Natural killer cell treated with Interleukin-12 subunit alpha and Interleukin-12 subunit beta and Interleukin-15 and Interleukin-18, amount 100 ng/mL, for 72 hours (primary cell): ENCODE measurements at places on chromosomes 7 and 10. TPM values are rescaled to one million over a fixed set of nuclear protein-coding genes. Genes with fewer than 3 reads are reported as not detected.

The SUMF2 gene
- 117 TPM for total RNA-seq

- no peak for DNase-seq
Observed at GRCh38 chr7:51545131-51545530, 228.5 kb upstream of the COBL start.

DNA sequence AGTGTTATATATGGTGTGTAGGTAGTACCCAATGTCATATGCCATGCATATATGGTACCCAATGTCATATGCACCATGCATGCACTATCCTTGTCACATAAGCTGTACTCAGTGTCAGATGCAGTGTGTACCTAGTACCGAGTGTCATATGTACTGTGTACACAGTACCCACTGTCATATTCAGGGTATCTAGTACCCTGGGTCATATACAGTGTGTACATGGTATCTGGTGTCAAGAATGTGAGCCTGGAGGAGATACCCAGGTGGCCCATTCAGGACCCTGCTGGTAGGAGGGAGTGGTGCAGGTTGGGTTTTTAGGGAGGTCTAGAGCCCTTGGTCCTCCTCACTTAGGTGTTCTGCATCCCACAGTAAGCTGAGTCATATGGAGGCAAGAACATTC, 1.8 kb downstream of the ZMYND11 start:
- no peak for DNase-seq

The FAM171A1 gene
- 0.47 TPM for total RNA-seq

- no peak for DNase-seq
Observed at GRCh38 chr7:100897772-100898454, 2.2 kb upstream of the ACHE start.

The COL1A2 gene
- not detected for total RNA-seq

The LIMK1 gene
- total RNA-seq: 52.9 TPM

The OR2A1 gene
- not detected for total RNA-seq

The GBF1 gene
- 65.3 TPM for total RNA-seq
